Adrenal gland (tissue), 19 donors: ENCODE measurements at places on chromosomes 6 and 20.

GRCh38 chr6:160253292-160253691 is 5.3 kb downstream of the SLC22A2 start:
- DNase-seq = no peak

- no peak for DNase-seq
Measured at GRCh38 chr20:37539424-37539823, 11.7 kb upstream of the BLCAP start.

- no peak for DNase-seq
Measured at GRCh38 chr6:143531720-143532499, 20.4 kb upstream of the FUCA2 start.

DNA sequence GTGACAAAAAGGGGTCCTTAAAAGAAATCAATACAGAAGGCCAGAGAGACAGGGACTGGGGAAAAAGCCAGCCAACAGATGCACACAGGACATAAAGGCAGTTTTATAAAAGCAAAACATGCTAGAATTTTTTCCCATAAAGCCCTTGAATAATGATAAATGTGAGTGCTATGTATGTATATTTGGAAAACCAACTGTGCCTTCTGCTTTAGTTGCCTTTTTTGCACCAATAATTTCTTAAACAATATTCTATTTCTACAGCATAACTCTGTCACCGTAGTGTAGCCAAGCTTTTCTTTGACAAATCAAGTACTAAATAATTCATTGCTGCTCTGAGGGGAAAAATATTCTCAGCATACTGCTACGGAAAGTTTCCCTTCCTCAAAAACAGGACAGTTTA is 730.6 kb upstream of the NRSN1 start:
- no peak for DNase-seq

- DNase-seq = no peak
Measured at GRCh38 chr20:63246490-63247288, 7.6 kb downstream of the NKAIN4 start.

DNA sequence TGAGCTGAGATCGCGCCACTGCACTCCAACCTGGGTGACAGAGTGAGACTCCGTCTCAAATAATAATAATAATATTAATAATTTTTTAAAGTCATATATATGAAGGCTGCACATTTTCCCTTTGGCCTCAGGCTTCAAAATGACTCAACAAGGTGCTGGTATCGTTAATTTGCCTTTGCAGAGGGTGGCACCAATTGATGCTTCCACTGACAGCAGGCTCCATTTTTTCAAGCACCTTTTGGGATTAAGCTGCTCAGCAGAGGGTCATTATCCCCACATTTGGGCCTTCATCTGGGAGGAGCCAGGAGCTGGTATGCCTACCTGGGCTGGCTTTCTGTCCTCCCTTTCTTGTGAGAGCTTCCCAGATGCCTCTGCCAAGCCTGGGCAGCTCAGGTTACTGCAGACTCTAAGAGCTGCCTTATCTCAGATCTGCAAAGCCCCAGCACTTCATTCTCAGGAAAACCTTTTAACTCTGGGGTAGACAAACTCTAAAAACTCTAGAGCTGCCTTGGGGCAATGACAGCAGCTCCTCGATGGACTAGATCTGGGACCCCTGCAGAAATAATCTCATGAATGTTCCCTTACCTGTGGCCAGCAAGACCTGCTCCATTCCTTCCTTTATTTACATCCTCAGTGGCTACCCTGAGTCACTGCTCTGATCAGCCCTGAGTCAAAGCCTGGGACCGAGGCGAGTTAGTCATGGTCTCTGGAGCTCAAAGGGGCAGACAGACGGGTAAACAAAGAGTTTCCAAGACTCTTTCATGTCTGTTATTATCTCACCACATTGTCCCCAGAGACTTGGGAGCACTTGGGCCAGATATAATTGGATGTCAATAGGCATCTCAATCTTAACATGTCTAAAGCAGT is 80.0 kb upstream of the EYA2 start:
- no peak for DNase-seq

GRCh38 chr6:139236105-139236504 is 55.7 kb downstream of the TXLNB start:
- no peak for DNase-seq

DNA sequence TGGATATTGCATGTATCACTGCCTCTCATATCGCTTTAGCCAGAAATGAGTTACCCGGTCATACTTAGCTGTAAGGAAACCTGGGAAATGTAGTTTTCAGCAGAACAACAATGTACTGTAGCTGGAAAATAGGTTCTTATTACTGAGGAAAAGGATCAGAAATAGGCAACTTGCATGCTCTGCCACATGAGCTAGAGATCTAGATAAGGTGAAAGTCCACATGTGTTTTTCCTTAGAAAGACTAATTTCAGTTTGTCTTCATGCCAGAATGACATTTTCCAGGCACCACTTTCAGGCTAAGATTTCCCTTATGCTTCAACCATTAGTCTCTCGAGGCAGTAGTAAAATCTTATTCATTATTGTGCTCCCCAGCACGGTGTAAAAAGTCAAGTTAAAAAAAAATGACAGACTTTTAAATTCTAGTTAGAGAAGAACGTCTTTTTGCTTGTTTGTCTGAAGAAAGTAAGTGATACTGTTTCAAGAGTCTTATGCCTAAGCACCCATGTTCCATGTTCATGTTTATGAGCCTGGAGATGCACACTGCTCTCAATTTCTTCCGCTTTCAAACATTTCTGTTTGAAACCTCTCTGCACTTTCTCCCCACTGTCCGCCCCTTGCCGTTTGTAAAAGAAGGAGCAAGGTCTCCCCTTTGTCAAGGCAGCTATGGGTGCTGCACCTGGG is 67.6 kb downstream of the ZNF831 start:
- no peak for DNase-seq

DNA sequence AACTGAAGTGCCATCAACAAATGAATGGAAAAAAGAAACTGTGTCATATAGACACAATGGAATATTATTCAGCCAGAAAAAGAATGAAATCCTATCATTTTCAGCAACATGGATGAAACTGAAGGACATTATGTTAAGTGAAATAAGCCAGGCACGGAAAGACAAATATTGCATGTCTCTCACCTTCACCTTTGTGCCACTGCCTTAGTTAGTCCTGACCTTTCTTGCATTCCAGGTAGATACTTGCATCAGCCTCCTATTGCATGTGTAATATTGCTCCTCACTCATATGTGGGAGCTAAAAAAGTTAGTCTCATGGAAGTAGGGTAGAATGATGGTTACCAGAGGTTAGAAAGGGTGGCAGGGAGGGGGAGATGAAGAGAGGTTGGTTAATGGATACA is 14.9 kb downstream of the NOTCH4 start:
- DNase-seq = no peak

GRCh38 chr6:2914318-2914660 is 11.2 kb upstream of the SERPINB9 start:
- DNase-seq = no peak

DNA sequence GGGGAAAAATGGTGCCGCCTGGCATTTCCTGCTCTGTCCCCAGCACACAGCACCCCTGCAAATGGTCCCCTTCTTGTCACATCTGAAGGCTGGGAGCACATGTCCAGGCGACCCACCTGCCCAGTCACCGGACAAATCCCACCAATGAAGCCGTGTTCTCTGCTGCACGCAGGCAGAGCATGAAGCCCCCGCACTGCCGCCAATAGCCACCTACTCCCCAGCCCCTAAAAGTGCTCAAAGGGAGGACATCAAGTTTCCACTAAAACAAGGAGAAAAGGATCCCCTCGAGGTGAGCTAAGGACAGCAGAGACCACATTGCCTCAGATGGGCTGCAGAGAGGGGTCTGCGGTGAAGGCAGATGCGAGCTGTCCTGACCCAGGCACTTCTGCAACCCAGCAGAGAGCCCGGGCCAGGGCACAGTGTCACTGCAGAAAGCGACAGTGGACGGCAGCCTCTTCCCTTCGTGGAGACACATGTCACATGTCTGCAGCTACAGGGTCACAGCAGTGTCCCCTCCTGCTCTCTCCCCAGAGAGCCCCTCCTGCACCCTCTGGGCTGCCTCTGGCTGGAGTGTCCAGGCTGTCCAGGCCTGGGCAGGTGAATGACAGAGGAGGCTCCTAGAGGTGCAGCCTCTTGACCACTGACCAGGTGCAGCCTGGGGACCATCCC is 221.5 kb downstream of the PREX1 start:
- no peak for DNase-seq

GRCh38 chr6:30615958-30616810 is 859 bp downstream of the PPP1R10 start:
- DNase-seq = no peak

- DNase-seq = no peak
Measured at GRCh38 chr6:101887532-101887931, 494.0 kb downstream of the GRIK2 start.

- DNase-seq = no peak
Measured at GRCh38 chr6:6512711-6513110, 75.8 kb upstream of the LY86 start.

GRCh38 chr20:62046431-62046830 is 19.2 kb downstream of the TAF4 start:
- no peak for DNase-seq

DNA sequence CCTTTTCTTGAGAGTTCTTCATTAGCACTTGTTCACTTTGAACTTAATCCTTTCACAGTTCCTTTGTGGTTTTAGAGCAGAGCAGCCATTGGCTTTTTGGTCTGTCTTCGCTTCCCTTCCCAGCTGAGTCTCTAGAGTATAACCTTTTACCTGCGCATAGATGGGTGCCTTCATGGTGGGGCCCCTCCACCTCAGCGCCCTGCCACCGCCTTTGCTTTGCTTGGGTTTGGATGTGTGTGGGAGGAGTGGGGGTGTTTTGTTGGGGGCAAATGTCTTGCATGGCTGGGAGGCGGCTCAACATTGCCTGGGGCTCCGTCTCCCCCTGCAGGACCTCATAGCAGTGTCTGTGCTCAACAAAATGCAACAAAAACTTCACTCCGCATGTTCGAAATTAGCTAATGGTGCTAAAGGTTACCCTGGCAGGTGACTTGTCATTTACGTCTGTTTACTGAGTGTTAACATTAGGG is 11.9 kb downstream of the PYGB start:
- peak; percentile 29 for DNase-seq

DNA sequence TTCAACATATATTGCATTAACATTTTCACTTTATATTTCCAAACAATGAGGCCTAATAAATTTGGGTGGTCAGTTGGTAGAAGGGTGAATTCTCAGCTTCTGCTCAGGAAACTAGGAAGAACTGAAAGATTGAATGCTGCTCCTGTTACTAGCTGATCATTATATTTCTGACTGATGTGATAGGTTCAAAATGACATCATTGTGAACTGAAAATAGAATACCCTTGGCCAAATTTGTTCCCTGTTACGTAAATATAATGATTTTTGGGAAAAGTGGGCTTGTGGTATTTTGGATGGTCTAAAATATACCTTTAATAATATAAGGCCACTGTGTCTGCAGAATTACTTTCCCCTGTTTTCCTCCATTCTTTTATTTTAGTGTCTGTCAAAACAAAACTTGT is 2.8 kb downstream of the UST start:
- DNase-seq = no peak

DNA sequence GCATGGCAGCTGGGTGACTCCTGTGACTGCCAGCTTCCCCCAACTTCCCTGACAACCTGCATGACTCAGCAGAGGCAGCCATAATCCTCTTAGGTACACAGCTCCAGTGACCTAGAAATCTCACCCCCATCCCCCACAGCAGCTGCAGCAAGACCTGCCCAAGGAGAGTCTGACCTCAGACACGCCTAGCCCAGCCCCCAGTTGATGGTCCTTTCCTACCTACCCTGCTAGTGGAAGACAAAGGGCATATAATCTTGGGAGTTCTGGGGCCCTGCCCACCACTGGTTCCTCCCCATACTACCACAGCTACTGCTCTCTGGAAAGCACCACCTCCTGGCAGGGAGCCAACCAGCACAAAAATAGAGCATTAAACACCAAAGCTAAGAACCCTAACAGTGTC is 90.2 kb downstream of the F13A1 start:
- DNase-seq = no peak

DNA sequence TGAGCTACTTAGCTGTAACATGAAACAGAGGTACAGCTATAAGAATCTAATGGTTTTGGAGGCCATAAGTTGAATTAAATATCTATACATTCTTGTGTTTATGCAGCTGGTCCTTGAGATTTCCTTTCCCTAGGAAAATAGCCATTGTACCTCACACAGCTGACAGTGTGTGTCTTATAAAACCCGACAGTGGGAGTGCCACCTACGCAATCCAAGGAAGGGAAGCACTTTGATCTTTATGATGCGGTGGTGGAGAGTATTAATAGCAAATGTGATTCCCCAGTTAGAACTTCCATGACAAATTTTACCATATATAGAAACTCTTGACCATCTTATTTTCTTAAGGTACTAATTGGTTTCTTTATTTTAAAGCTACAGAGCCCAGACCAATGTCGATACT is 149.5 kb downstream of the TMEM200A start:
- DNase-seq = no peak

DNA sequence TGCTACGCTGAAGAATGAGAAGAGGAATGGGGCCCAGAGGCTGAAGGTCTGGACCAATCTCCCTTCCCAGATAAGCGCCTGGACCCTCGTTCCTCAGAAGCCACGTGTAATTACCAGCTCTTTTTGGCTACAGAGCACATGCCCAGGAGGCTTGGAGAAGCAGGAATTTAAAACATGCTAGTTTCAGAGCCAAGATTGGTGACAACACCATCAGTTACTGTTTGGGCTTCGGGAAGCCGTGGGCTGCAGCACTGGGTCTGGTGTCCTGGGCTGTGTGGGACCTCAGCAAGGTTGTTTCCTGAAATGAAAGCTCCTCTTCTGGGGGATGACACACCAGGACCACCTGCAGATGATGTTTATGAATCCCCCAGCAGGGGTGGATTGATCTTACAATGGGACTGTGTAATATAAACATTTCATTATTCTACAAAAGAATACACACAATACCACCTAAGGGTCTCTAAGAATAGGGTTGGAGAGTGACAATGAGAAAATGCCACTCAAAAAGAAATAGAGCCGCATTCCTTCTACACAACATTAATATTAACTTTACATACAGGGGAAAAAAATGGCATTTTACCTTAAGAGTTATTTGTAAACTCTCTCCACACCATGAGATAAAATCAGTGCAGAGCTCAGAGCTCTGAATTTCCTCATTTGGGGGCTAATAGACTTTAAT is 207.8 kb upstream of the FOXQ1 start:
- DNase-seq = no peak

GRCh38 chr6:144104898-144105487 is 9.6 kb upstream of the SF3B5 start:
- DNase-seq = peak; percentile 66

- DNase-seq = no peak
Measured at GRCh38 chr6:13268913-13269518, 59.3 kb downstream of the TBC1D7 start.

GRCh38 chr20:57743450-57744095 is 33.8 kb upstream of the PMEPA1 start:
- no peak for DNase-seq
